GM23338 (cell line): ENCODE measurements at places on chromosomes 16 and 17.
A peak's percentile ranks its signal among the peaks of the same experiment; 100 is the strongest.

- no peak for DNase-seq
These were observed 115.4 kb downstream of the DYNLRB2 start for GRCh38 chr16:80656161-80656560.

DNA sequence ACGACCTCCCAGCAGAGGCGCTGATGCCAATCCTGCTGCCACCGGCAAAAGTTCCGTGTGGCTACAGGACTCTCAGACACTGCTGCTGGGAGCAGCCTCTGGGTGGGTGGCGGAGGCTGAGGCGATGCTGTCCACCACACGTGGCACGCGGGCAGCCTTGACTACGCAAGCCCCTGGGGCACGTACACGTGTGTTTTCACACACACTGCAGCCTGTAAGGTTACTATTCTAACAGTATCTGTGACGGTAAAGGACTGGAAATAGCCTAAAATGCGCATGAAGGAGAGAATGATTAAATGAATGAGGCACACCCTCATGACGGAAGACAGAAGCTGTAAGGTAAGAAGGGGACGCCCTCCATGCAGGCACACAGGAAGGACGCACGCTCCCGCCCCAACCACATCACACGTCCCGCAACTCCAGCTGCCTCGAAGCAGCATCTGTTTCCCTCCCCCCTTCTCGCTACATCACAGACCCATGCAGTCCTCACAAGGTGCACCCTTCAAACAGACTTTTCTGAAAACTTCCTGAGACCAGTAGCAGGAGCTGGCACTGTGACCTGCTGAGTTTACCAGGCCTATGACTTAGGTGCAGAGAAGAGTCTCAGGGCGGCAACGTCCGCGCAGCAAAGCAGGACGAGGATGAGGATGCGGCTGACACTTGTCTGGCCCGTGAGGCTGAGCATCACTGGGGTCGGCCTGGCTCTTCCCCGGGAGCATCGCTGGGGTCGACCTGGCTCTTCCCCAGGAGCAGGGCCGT, 28.7 kb upstream of the FASN start:
- no peak for DNase-seq

GRCh38 chr16:63241497-63242028, 1205.3 kb upstream of the CDH8 start:
- no peak for DNase-seq

GRCh38 chr17:6209829-6210228, 139.7 kb downstream of the WSCD1 start:
- no peak for DNase-seq

- DNase-seq, result peak; percentile 30
These were observed 588.7 kb downstream of the RBFOX1 start for GRCh38 chr16:7921345-7921744.
